CD4-positive, alpha-beta memory T cell (primary cell): ENCODE measurements at places on chromosomes 12 and 14.

DNA sequence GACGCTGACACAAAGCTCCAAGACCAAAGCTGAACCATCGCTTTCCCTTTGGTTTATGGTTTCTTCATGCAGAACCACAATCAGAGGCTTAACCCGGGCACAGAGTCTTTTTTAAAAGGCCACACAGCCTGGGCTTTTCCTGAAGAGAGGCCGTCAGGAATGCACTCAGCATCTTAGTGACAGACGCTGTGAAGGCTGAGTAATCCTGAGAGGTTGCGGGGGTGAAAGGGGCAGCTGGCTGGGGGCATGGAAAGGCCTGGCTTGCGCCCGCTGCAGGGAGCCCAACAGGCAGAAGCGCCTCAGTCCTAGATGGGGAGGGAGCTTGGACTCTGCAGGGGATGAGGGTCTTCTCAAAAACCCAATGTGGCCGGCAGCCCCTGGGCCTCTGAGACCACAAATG is 13.6 kb downstream of the CTDSP2 start:
- DNase-seq = no peak

DNA sequence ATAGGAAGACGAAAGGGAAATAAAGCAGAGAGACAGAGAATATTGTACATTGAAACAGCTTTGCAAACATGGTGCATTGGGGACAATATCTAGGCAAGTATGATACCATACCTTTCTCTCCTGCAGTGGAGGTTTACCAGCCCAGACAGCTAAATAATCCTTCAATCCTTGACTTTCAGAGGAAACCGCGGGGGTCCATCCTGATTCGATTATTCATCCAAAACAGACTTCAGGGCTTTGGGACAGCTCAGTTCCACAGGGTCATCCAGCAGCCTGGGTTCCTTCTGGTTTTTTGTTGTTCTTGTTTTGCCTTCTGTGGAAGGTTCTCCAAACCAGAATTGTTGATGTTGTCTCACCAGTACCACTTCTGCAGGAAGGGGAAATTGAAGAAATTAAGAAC is 81.5 kb downstream of the LGR5 start:
- no peak for DNase-seq

- no peak for DNase-seq
These were observed 267.1 kb upstream of the RGS6 start for GRCh38 chr14:71665157-71665556.

- no peak for DNase-seq
These were observed 120.3 kb upstream of the SLC38A4 start for GRCh38 chr12:46946137-46946536.

DNA sequence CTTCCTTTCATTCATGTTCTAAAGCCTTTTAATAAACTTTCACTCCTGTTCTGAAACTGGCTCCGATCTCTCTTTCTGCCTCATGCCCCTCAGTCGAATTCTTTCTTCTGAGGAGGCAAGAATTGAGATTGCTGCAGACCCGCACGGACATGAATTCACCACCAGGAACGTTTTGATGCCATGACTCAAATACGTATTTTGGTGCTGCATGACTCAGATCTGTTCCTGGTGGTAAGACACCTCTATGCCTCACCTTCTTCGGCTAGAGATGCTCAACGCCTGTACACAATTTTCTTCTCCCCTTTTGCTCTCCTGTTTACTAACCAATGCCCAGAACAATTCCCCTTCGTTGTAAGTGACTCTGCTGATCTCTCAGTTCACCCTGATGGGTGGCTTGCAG is 52.0 kb upstream of the RIMBP2 start:
- DNase-seq = no peak
